Activated T-helper 17 cell treated with anti-CD3 and anti-CD28 coated beads, Interleukin-2, amount 50 U/mL, for 72 hours (primary cell): ENCODE measurements at places on chromosomes 11 and 22. TPM values are rescaled to one million over a fixed set of nuclear protein-coding genes. Genes with fewer than 3 reads are reported as not detected.
A peak's percentile ranks its signal among the peaks of the same experiment; 100 is the strongest.

The LIPT2 gene
- 3.7 TPM for total RNA-seq

GRCh38 chr11:117633976-117634755 is 162.8 kb downstream of the DSCAML1 start:
- ATAC-seq: no peak

DNA sequence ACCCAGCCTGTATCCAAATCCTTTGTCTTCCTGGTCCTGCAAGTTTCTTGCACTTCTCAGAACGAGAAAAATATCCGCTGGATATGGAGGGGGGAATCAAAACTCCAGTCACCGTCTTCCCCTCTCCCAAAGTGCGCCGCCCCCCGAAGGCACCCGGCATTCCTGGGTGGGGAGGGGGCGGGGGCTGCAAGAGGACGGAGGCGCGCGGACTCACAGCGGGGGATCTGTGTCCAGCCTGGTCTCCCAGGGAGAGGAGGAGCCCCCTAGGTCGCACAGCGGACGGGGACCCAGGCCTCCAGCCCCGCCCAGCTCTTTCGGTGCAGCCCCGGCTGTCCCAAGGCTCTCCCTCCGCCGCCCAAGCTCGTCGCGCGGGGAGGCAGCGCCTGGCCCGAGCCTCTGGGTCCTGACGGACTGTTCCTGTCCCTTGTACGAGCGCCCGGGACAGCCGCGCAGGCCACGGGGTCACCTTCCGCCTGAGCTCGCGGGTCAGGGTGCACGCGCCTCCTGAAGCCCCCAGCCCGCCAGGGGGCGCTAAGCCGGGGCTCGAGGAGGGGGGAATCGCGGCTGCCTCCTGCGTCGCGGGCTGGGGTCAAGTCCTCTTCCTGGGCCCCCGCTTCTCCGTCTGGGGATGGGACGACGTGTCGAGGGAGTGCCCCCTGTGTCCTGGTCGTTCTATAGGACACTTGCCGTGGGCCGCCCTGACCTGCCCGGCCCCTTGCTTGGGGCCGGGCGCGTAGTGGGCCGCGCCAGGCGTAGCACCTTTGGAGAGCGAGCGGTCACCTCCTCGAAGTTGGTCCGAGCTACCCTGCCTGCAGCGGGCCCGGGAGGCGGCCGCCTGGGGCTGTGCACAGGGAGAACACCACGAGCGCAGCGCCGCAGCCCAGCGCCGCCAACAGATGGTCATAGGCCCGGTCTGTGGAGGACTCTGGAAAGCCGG is 2.4 kb upstream of the WNT11 start:
- peak; percentile 69 for ATAC-seq

The HBE1 gene
- total RNA-seq: not detected

DNA sequence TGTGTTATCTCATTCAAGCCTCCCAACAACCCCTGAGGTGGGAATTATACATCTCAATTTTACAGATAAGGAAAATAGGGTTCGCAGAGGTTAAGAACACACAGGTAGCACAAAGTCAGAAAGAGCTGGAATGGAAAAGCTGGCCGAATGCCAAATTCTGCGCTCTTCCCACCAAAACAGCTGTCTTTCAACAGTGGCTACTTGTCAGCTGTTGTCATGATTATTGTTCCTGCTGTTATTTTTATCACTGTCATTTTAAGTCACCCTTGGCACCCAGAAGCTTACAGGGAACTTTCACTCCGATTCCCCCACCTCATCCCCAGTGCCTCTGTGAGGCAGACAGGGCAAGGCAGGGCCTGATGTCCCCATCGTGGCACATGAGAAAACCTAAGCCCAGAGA is 74.5 kb upstream of the CSNK2A3 start:
- no peak for ATAC-seq

DNA sequence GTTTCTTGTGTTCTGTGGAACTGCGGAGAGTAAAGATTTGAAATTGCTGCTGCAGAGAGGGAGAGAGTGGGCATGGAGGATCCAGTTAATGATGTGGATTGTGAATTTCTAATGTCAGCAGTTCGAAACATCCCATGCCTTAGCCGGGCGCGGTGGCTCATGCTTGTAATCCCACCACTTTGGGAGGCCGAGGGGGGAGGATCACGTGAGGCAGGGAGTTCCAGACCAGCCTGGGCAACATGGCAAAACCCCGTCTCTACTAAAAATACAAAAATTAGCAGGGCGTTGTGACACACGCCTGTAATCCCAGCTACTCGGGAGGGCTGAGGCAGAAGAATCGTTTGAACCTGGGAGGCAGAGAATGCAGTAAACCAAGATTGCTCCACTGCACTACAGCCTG is 1.1 kb upstream of the CAVIN3 start:
- ATAC-seq: no peak

The KCNK4 gene
- total RNA-seq: not detected

DNA sequence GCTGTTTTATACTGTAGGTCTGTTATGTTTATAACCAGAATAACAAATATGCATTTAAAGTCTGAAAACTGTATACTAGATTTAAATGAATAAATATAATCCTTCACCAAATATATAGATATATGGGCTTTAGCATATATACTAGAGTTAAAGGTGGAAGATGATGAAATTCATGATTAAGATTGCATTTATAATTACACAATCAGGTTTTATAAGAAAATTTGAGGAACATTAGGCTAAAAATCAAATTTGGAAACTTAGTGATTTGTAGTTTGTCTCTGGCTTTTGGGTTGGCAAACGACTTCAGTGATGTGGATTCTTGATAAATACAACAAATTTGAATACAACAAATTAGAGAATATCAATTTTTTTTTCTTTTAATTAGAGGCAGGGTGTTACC is 10.0 kb downstream of the BCL2L13 start:
- ATAC-seq: no peak

The SPI1 gene
- total RNA-seq: not detected

The BTG4 gene
- not detected for total RNA-seq

DNA sequence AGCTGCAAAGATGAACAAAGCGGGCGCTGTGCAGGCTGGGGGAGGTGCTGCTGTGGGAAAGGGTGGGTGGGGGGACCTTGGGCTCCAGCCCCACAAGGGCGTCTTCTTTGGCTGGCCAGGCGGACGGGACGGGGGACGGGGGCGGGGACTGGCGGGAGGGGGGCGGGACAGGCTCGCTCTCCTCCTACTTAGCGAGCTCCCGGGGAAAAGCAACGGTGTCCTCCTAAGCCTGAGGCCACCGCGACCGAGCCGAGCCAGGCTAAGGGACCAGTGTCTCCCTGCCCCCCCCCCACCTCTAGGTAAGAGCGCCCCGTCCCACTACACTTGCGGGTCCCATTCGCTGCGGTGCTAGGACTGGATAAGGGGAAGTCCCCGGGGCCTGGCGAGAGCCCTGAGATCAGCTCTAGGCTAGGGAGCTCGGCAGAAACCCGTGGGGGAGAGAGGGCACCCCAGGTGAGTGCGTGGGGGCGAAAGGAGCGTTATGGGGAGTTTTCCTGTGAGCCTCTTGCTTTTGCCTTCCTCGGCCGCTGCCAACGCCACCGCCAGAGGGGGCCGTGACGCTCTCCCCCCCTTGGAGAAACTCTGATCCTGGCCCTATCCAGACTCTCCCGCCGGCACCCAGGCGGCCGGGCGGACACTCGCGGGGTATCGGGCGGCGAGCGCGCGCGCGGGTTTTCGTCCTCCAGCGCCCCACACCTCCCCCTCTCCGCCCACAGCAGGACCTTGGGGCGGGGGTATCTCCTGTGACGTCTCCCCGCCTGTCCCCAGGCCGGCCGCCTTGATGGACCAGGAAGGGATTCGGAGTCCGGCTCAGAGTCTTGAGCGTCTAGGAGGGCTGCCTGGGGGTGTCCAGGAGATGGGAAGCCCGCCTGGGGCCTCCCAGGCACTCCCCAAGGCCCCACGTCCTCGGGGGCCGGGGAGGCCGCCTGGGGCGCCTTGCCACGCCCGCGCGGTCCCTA is at the start of gene PHLDB1:
Gene PHLDB1 (plus strand): TSS at position 215 of the 959 bp plus-strand sequence. CDS start 6,222 bp downstream, outside the sequence.
- peak; percentile 25 for ATAC-seq

GRCh38 chr22:39276440-39277141 is 31.8 kb upstream of the PDGFB start:
- ATAC-seq: no peak
